Activated T-helper 1 cell treated with anti-CD3 and anti-CD28 coated beads, Interleukin-2, amount 50 U/mL, for 16 hours (primary cell): ENCODE measurements at places on chromosomes 5 and 9.

DNA sequence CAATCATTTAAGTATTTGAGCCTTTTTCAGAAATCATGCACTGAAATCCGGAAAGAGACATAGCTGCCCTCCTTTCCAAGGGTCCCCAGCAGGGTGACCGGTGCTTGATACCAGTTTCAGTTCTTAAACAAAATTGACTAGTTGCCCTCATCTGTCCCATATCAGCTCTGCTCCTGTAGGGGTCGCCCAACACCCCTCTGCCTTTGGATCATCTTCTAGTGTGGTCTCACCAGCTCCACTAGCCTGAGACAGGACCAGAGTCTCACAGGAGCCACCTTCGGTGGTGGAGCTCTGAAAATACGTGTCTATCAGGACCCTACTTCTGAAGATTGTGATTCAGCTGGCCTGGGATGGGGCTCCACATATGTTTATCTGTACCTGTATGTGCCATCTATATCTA lies 428.2 kb downstream of the ENC1 start:
- DNase-seq, result no peak

- DNase-seq, result no peak
These were observed 4.0 kb downstream of the FOXE1 start for GRCh38 chr9:97856857-97857605.

DNA sequence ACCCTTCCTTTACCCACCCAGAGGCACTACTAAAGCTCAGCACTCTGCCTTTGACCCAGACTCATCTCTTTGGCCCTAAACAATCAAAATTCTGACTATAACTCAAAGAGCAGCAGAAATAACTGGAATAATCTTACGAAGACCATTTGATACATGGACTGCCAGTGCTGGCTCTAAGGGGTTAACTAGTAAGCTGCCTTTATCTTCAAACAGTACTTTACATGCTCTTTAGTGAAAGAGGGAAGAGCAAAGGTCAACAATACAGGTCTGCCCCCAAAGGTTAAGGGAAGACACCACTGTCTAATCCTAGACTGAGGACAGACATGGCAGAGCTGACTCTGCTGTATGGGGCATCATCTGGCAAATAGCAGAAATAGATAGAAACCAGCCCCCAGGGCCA lies 45.8 kb downstream of the NRG2 start:
- DNase-seq, result no peak

DNA sequence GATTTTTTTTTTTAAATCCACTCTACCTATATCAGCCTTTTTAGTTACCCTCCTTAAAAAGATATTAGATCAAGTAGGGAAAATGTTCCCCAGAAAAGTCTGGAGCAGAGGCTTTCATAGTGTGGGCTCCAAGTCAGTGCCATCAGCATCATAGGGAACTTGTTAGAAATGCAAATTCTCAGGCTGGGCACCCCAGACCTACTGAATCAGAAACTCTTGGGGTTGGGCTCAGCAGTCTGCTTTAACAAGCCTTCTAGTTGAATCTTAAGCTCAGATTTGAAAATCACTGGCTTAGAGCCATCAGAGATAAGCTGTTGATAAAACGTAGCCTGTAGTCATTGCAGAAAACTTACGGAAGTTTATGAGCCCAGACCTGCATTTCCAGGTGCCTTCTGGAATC lies 140.1 kb downstream of the TMEM38B start:
- no peak for DNase-seq

GRCh38 chr9:138047469-138048040 lies 170.0 kb downstream of the CACNA1B start:
- no peak for DNase-seq

DNA sequence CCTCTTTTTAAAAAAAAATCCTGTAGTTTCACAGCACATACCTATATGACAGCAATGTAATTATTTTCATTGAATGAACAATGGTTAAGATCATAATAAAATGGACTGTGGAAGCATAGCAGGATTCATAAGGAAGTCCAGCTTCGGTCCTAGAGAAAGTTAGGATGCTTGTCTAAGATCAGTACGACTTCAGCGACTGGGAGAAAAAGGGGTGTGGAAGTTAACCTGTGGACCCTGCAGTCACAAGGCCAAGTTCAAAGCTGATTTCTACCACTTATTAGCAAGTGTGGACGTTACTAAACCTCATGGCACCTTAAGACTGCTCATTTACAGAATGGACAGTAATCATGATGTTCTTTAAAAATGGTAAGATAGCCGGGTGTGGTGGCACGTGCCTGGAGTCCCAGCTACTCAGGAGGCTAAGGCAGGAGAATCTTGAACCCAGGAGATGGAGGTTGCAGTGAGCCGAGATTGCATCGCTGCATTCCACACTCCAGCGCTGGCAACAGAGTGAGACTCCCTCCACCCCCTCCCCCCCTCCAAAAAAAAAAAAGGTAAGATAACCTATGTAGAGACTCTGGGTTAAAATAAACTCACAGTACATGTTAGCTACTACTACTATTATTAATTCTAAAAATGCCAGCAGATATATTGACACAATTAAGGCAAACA lies 71.6 kb upstream of the PCA3 start:
- no peak for DNase-seq

DNA sequence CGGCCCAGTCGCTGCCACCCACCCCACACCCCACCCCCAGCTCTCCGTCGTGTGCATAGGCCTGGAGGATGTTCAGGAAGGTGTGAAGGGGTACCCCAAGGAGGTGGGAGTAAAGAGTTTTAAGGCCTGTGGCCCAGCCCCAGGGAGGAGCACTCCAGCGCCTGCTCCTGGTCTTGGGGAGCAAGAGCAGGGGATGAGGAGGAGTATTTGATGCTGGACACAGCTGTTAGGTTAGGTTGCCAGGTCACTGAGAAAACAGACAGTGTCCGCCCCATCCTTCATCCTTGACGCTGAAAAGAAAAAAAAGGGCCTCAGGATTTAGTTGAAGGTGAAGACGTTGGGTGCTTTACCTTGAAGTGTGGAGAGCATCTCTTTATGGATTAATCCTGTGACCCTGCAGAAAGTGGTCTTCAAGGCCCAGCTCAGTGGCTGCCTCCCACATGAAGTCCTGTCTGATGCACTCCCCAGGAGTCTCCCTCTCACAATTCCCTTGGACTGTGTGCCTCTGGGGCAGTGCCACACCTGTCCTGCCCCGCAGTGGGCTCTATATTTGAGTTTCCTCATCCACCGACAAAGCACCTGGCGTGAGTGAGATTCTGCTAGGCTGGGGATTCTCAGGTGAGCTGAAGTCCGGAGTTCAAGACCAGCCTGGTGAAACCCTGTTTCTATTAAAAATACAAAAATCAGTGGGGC lies 101.8 kb downstream of the SPRY4 start:
- no peak for DNase-seq

GRCh38 chr9:94250456-94250855 lies 8.6 kb upstream of the ZNF169 start:
- no peak for DNase-seq

DNA sequence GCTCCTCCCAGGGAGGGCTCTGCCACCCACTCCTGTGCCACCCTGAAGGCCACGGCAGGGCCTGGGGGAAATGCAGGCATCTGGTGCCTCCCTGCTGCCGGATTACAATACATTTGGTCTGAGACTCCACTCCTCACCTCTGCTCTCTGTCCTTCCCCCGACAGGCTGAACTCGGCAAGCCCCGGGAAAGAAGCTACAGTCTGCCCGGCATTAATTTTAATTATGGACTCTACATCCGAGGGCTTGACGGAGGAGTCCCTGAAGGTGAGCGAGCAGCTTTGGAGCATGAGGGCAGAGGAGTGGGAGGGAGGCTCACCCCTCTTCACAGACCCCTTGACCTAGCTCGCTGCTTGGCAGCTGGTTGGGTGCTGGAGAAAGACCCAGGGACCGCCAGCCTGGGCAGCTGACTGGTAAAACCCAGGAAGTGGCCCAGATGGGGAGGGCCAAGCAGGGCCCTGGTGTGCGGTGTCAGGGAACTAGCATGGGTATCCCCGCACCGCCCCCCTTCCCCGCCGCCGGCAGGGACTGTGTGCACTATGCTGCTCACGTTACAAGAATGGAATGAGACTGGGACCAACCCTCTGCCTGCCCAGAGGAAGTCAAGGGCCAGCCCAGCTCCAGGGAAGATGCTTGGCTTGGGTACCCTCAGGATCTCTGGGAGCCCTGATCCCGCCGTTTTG lies 83.7 kb upstream of the BARHL1 start:
- no peak for DNase-seq

GRCh38 chr5:104444656-104445055 lies 882.1 kb upstream of the NUDT12 start:
- no peak for DNase-seq

DNA sequence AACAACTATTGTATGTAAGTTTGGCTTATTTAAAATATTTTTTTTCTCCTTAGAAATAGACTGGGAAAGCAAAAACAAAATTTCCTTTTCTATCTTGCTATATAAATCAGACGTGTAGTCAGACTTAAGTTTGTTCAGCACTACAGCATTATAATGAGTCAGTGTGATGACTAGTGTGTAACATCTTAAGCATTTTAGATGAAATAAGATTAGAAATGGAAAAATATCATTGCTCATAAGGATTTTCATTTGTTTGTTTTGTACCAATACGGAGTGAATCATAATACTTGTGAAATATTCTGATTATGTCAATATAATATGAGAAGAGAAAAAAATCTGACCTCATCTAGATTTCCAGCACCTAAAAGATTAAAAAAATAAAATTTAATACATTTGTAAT lies 64.7 kb upstream of the RICTOR start:
- no peak for DNase-seq

DNA sequence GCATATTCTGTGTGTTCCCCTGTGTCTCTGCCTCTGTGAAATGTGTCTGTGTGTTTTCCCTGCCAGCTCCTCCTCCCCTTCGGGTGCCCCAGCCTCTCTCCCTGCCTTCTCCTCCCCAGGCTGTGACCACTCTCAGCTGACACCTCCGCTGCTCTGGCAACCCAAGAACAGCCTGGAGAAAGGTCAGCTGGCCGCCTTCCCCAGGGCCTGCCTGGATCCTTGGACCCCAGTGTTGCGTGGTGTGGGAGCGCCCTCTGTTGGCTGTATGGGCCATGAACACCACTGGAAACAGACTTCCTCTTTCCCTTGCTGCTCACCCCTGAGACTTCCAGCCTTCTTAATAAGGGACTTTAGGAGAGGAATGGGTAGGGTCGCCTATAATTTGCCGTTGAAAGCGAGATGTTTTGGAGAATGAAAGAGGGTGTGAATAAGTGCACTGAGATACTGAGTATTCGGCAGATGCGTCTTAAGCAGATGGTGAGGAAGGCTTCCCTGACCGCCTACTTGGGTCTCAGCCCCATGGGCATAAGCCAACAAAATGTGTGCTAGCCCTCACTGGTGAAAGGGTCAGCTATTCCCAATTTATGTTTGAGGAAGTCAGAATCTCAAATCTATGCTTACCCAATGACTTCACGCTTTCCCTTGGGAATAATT lies 114.9 kb upstream of the TRIM32 start:
- DNase-seq, result no peak

GRCh38 chr9:113492343-113493202 lies 29.0 kb downstream of the RGS3 start:
- no peak for DNase-seq

DNA sequence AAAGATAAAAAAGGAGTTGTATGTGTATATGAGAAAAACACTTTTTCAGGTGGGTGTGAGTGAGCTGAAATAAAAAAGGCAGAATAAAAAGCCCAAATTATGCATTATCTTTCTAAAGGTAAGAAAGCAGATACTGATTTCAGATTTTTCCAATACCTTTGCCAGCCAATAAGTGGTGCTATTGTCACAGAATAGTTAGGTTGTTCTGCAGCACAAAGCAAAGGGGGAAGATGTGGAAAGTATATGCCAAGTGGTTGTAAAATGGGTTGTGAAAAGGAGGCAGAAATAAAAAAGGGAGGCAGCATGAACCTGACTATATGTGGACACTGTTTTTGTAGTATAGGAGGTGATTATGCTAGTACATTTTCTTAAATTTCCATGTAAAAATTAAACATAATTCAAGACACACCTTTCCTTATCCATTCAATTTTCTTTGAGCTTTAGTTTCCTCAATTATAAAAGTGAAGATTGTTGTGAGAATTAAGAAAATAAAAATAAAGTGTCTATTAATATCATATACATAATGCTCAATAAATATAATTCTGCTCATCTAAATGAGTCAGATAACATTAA lies 106.7 kb downstream of the SMIM15 start:
- DNase-seq, result no peak

DNA sequence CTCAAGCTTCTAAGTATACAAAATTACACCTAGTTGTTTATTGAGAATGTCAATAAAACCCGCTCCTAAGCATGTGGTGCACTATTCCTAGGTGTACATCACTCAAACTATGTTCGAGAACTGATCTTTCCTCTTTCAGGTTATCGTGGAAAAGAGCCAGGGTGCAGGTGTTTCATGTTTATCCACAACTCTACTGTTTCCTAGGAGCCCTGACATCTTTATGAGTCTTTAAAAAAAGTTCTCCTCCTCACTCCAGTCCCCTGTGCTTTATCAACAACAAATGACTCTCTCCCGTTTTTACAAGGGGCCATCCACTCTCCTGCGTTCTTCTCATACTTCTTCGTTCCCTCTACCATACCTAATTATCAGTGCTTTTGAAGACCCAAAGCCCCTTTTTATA lies 78.8 kb upstream of the NFIL3 start:
- DNase-seq, result no peak

- no peak for DNase-seq
These were observed 76.4 kb upstream of the RARS1 start for GRCh38 chr5:168409591-168410458.

GRCh38 chr5:33850100-33850594 lies 41.6 kb downstream of the ADAMTS12 start:
- DNase-seq, result no peak

DNA sequence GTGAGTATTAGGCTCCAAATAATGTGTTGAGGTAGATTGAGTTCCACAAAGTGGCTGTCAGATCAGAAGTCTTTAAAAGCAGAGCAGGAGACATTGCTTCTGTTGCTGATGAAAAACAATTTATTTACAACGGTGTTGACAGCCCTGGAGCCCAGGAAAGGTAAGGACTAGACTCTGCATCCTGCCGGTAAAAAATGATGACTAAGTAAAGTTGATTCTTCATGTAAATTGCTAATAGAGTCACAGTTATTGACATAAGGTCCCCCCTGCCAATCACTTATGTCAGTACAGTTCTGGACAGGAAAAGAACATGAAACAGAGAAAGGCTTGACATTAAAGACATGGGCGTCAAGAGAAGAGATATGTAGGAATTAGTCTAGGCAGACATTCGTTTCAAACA lies 552.5 kb downstream of the HTR1A start:
- no peak for DNase-seq

DNA sequence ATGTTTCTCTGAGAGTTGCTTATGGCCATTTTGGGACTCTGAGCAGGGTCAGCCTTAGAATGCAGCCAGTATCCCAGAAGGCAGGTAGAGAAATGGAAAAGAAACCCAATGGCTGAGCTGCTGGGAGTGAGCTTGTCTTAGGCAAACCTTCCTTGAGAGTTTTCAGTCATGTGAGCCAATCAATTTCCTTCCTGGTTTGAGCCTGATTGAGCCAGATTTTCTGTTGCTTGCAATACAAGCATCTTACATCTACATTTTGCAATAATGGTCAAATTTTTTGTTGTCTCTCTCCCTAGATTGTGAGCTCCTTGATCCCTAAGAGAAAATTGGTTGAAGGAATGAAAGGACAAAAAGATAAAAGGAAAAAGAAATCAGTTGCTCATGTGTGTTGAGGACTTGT lies 155.3 kb downstream of the SNX18 start:
- DNase-seq, result no peak
